ENCODE measurements at places on chromosomes 11 and 22. TPM values are rescaled to one million over a fixed set of nuclear protein-coding genes. Genes with fewer than 3 reads are reported as not detected.

GRCh38 chr11:14687456-14687855 lies 43.9 kb downstream of the PDE3B start:
- no peak for DNase-seq

DNA sequence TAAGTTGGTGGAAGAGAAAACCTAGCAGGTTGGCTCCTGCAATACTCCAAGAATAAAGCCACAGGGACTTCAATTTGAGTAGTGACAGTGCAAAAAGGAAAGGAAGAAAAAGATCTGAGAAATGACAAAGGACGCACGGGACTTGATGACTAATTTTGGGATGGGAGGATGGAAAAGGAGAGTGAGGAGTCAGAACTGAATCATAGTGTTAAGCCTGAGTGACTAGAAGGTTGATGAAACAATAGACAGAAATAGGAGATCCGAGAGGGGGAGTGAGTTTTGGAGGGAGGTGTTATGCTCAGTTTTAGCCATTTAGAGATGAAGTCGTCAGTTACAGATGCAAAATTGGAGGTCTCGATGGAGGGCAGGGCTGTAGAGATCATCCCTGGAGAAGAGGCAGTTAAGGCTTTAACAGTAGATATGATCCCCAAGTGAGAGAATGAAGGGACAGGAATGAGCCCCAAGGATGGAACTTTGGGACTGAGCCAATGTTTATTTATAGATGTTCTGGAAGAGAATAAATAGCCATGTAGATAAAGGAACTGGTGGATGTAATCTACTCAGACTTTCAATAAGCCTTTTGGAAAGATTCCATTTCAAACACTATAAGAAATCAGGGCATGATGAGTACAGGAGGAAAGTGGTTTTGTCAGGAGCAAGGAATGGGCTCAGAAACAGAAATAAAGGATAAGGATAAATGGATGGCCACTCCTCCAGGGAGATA lies 108.9 kb upstream of the NCAM1 start:
- DNase-seq, result no peak

GRCh38 chr11:115324581-115325432 lies 179.4 kb downstream of the CADM1 start:
- DNase-seq, result peak; percentile 78

P2RY2 gene
- total RNA-seq, result not detected

DNA sequence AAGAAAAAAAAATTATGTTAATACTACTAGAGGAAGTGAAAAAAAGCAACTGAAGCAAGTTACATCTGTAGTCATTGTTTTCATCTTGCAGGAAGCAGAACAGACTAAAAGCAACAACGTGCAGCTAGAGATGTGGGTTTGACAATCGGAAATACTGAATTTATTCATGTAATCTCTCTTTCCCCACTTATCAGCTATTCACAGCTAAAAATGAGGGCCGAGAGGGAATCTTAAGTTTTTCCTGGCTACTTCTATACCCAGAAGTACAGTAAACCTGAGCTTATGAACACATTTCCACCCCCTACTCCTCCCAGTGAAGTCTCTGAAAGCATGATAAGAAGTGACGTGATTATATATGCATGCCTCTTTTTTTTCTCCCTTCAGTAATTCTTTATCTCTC lies 116.5 kb downstream of the SPON1 start:
- no peak for DNase-seq

DNA sequence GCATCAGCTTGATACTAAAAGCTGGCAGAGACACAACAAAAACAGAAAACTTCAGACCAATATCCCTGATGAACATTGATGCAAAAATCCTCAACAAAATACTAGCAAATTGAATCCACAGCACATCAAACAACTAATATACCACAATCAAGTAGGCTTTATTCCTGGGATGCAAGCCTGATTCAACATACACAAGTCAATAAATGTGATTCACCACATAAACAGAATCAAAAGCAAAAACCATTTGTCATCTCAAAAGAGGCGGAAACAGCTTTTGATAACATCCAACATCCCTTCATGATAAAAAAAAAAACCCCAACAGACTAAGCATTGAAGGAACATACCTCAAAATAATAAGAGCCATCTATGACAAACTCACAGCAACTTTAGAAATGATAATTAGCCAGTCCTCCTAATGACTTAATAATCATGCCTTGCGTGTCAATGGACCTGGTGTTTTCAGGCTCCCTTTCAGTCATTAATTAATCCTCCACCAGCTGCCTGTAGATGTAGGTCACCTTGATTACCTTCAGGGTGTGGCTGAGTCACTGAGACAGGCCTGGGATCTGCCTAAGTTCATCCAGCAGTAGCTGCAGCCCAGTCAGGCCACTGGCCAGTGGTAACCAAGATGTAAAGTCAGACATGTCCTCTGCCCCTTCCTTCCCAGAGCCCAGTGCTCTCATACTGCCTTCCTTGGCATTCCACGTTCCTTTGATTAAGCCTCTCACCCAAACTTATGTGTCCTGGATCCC lies 109.8 kb downstream of the EHF start:
- DNase-seq, result no peak

SHISAL1 gene
- not detected for total RNA-seq

GRCh38 chr11:27574342-27574741 lies 67.8 kb upstream of the LIN7C start:
- DNase-seq, result no peak

DNA sequence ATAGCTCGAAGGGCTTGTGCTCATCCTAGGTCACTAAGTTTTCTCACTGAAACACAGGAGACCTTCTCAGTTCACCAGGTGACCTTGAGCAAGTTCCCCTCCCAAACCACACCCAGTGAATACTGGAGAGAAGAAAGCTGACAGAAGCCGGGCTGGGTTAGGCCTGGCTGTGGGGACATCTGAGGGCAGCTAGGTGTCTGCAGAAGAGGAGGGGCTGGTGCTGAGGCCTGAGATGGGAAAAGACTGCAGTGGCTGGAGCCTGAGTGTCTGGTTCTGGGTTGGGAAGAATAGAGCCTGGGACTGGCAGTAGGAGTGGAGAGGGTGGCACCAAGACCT lies 602 bp upstream of the INPP5J start:
- DNase-seq, result no peak

DNA sequence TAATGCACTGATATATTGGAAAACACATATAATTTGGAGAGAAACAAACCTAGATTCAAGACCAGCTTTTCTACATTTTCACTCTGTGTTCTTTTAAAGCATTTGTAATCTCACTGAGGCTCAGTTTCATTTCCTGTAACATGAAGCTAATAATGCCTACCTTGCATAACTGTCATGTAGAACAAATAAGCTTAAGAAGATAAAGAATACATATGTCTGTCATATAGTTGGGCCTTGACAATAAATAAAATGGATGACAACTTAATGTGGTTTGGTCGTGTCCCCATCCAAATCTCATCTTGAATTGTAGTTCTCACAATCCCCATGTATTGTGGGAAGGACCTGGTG lies 35.2 kb upstream of the FIBIN start:
- no peak for DNase-seq

FLRT1 gene
- total RNA-seq, result not detected

ZC3H12C gene
- total RNA-seq, result 7.5 TPM

DNA sequence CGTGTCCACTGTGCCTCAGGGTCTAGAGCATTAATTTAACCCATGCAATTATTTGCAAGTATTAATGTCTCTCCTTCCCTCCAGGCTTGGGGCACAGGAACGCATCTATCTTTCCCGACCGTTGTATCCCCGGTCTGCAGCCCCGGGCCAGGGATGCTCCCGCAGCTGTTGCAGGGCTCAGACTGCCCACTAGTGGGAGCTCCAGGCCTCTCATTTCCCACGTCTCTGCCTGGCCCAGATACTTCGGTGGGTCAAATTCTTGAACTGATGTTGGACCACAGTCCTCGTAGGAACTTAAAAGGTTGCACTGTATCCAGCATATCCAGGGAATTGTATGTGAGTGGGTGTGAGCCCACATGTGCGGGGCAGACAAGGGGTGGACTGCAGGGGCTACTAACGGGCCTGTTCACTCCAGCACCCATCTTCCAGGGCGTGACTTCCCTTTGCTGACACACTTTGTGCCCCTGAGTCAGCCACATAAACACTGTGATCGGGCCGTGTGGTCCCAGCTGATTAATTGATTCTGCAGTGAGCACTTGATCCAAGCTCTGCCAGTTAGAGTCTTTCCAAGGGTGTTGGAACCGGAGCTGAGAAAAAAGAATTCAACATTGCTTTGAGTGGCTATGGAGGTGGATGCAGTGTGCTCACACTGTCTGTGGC lies 451.3 kb downstream of the TBC1D22A start:
- DNase-seq, result peak; percentile 82

- peak; percentile 72 for DNase-seq
Measured at GRCh38 chr11:65524014-65524740, 706 bp upstream of the SCYL1 start.

GRCh38 chr22:43213051-43213450 lies 26.1 kb upstream of the TTLL12 start:
- DNase-seq, result no peak

GRCh38 chr11:86174101-86175046 lies 70.2 kb upstream of the EED start:
- no peak for DNase-seq

DNA sequence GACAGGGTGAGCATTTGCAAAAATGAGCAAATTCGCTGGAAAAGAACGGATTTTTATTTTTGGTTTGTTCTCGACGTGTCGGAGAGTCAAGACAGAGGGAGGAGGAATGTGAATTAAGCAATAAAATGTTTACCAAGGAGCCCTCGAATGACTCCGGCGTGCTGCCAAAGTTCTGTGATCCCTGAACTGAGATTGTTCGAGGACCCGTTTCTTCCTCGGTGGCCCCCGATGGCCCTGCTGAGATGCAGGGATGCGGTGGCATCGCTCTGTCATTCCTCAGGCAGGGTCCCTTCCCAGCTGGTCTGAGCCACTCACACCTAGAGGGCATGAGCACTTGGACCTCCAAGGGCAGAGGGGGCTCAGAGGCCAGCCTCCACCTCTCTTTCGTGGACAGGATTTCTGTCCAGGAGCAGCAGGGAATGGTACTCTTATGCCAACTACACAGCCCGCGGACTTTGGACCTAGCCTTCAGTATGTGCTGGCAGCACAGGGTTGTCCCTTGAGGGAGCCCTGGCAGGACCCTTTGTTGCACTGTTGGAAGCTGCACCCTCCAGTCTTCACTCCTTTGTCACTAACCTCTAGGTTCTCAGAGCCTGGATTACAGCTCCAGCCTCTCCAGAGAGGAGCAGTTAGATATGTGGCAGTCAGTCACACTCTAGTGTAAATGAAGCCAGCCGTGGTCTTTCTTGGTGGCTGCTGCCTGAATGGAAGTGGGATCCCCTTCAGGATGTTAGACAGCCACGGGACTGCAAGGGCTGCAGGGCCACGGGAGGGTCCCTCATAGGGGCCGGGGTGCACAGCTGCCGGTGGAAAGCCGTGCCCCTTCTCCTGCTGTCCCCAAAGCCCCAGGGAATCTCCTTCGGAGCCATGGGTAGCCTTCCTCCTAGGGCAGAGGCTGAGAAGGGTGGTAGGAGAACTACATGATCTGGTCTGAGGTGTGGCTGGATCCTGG lies 109.4 kb upstream of the ANO1 start:
- no peak for DNase-seq

DNA sequence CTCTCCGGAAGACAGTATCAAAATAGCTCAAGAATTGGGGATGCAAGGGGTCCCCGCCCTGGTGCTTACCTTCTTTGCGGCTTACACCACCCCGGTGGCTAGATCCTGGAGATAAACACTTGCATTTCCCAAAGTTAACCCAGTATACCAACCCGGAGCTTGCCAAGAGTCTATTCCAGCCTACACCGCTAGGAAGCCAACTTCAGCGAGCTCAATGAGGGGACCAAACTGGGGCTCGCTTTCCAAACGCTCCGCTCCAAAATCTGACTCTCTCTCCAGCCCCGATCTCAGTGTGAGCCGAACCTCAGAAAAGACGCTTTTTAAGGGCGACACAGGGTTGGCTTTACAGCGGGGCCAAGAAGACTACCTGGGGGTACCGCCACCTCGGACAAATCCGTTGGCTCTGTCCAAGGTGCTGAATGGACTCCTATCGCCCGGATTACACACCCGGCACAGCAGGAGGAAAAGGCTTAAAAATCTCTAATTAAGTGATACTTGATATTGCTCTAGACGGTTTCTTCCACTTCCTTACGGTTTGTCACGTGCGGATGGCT lies 20.1 kb upstream of the BDNF start:
- DNase-seq, result peak; percentile 74

DNA sequence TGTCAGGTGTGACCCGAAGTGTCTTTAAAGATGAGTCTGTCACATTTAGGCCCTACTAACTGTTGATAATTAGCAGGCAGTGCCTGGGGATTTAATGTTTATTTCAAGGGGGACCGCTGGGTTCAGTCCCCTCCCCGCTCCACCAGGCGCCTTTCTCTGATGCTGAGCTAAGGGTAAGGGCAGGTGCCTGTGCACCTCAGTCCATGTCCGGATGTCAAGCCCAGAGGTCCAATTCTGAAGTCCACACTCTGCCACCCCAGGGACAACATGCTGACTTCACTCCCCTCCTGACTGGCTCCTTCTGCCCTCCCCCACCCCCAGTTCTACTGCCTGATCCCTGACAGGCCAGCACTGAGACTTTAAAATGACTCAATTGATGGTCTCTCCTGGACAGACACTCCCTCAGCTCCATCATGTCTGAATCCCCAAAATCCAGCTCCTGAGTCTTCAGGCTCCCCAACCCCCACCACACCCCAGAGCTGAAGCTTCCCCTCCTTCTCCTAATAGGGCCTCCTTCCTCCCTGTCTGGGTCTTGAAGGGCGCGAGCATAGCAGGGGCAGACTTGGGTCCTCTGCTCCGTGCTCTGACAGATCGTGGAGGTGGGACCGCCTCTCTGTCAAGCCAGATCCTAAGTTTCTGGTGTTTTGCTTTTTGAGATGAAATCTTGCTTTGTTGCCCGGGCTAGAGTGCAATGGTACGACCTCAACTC lies 49.8 kb upstream of the ANO1 start:
- no peak for DNase-seq

GRCh38 chr22:41568811-41569210 lies 8.0 kb downstream of the CSDC2 start:
- no peak for DNase-seq

C1QTNF5 gene
- total RNA-seq, result not detected

HEPACAM gene
- total RNA-seq, result not detected

ZBTB16 gene
- 3.8 TPM for total RNA-seq

DNA sequence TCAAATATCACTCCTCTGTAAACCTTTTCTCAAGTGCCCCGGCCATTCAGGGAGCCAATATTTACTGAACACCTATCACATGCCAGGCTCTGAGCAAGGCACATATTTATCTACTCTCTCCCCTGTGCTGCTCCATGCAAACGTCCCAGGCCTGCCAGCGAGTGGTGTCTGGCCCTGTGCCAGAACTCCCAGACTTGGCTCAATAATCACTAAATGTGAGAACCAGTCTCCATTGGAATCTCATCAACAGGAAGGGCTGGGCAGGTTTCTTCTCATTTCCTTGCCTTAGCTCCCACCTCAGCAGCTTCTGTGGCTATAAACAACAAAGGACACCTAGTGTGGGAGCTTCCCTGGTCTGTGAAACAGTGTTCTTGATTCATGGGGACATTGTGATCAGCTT lies 21.7 kb downstream of the RASSF10 start:
- no peak for DNase-seq

OR6A2 gene
- total RNA-seq, result 0.50 TPM
